ENCODE measurements at places on chromosomes 12 and 14. TPM values are rescaled to one million over a fixed set of nuclear protein-coding genes. Genes with fewer than 3 reads are reported as not detected.
A peak's percentile ranks its signal among the peaks of the same experiment; 100 is the strongest.

Gene PTHLH
- total RNA-seq: 1.6 TPM

GRCh38 chr12:55658635-55659391 lies 22.1 kb downstream of the OR10P1 start:
- no peak for DNase-seq

GRCh38 chr12:75738486-75738885 lies 227.1 kb upstream of the KRR1 start:
- no peak for DNase-seq

GRCh38 chr12:11233532-11233931 lies 36.0 kb downstream of the PRB3 start:
- DNase-seq: no peak

Gene SLC25A47
- total RNA-seq: not detected

- DNase-seq: no peak
These were observed 176.3 kb upstream of the FKBP4 start for GRCh38 chr12:2618291-2618995.

Gene HOXC12
- total RNA-seq: not detected

DNA sequence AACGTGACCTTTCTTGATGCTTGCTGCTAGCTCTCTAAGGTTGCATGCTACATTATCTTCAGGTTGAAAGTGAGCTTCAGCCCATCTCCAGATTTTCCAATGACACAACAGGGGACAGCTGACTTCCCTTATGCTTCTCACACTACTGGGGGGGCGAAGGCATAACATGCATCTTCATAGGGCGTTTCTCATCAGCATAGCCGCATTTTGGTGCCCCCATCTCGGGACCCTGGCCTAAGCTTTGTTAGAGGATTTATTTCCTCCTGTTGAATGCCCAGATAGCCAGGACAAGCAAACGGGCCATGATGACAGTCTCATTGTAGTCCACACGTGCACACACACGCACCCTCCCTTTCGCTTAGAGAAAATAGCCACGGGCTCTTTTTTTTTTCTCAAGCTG lies 30.7 kb downstream of the SSPN start:
- DNase-seq: no peak

DNA sequence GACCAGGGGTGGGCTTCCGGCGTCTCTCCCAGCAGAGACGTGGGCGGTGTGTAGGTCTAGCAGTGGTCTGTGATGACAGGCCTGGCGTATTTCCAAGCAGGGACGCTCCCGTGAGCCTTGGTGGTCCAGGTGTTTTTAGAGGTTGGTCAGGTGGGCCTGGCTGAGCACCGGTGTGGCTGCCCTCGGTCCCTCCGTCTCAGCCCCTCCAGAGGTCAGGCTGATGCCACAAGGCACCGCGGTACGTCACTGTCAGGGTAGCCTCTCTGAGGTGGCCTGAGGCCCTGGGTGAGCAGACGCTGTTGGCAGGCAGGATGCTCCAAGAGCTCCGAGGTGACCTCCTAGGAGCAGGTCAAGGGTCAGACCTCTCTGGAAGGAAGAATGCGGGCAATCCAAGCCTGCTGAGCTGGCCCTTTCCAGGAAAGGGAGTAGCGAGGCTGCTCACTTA lies 13.6 kb downstream of the MTA1 start:
- no peak for DNase-seq

DNA sequence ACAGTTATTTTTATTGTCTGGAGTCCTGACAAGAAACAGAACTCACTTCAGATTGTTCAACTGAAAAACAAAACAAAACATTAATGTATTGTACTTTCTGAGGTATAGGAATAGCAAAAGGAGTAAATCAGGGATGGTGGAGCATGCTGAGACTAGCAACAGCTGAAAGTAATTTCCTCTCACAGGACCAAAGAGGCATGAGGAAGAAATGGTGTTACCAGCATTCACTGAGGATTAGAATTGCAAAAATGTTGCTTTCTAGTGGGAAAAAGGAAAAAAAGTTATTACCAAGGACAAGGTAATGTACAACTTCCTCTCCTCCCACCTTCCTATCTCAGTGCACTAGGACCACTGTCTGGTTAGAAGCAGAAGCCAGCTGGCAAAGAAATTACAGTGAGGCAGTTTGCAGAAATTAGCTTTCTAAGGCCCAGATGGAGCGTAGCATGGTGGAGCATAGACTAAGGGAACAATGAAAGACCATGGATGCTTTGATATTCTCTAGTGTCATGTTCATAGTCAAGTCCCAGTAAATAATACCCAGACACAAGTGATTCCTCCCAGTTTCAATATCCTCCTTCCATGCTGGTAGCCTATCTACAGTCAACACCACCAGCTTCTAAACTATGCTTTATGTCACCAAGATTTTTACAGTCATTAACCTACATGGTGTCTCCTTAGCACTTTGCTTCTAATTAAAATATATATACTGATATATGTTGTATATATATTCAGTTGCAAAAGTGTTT lies 133.7 kb upstream of the DCN start:
- DNase-seq: no peak

Gene SLC6A15
- 0.89 TPM for total RNA-seq

Gene KRT6C
- total RNA-seq: not detected

DNA sequence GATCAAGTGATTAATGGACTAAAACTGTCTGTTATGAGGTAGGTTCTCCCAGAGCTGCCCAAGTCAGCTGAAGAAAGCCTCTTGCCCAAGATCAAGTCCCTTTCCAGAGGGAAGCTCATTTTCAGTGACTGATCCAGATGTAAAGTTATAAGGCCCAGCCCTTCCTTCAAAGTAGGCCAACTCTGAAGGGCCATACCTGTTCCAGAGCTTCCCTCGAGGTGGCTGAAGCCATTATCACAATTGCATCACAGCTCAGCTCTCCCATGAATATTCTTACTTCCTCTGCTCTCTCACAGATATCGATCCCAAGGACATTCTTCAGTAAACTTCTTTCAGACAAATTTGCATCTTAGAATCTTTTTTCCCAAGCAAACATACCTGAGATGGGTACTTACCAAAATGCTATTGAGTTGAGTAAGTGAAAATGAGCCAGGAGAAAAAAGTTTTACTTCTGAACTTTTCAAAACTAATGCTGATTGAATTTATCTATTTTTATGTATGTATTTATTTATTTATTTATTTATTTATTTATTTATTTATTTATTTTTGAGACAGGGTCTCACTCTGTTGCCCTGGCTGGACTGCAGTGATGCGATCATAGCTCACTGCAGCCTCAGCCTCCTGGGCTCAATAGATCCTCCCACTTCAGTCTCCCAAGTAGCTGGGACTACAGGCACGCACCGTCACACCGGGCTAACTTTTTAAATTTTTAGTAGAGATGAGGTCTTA lies 42.6 kb upstream of the USP15 start:
- DNase-seq: no peak

GRCh38 chr14:102646615-102647014 lies 54.2 kb downstream of the RCOR1 start:
- DNase-seq: no peak

- no peak for DNase-seq
These were observed 123.4 kb downstream of the KSR2 start for GRCh38 chr12:117845271-117845904.

Gene RNASE8
- total RNA-seq: not detected

Gene CLEC4A
- 2.7 TPM for total RNA-seq

- DNase-seq: peak; percentile 31
These were observed 850 bp downstream of the SMOC1 start for GRCh38 chr14:69880044-69880487.

Gene AQP6
- total RNA-seq: not detected

- DNase-seq: no peak
These were observed 101.4 kb downstream of the KSR2 start for GRCh38 chr12:117867348-117867747.

Gene FLVCR2
- total RNA-seq: 9.1 TPM

- peak; percentile 95 for DNase-seq
These were observed 16.1 kb downstream of the HCAR2 start for GRCh38 chr12:122687086-122687485.

Gene OR10G3
- not detected for total RNA-seq

GRCh38 chr14:76067536-76067935 lies 82.0 kb downstream of the IFT43 start:
- DNase-seq: no peak

Gene GDF3
- 0.45 TPM for total RNA-seq

DNA sequence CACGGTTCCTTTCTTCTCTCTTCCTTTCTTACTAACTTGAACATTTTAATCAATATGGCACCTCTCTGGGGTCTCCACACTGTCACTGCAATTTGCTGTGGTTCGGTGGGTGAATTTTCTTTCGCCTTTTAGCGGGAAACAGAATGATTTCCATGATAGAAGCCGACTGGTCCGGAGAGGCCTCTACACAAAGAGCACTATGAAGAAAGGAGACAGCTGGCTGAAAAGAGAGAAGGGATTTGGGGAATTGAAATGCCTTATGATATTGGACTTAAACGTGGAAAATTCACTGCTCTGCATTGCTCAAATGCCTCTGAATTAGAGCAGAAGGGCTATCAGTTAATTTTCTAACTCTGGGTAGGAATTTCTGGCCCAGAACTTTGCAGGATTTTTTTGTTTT lies 55.9 kb downstream of the KCNA5 start:
- no peak for DNase-seq

GRCh38 chr12:78121969-78122610 lies 291.4 kb downstream of the NAV3 start:
- no peak for DNase-seq

DNA sequence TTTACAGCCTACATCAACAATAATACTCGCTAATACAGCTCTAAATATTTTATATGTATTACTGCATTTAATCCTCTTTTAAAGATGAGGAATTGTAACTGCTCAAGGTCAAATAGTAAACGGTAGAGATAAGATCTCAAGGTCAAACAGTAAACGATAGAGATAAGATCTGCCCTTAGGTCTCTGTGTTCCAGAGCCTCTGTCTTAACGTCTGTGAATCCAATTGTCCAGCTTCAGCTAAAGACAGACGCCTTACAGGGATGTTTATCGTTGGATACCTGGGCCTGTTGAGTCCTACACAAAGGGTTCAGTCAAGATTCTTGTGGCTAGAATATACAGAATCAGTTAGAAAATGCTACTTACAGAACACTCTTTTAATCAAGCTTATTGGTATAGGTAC lies 20.0 kb downstream of the PYGL start:
- DNase-seq: no peak

Gene CLEC2A
- total RNA-seq: not detected

DNA sequence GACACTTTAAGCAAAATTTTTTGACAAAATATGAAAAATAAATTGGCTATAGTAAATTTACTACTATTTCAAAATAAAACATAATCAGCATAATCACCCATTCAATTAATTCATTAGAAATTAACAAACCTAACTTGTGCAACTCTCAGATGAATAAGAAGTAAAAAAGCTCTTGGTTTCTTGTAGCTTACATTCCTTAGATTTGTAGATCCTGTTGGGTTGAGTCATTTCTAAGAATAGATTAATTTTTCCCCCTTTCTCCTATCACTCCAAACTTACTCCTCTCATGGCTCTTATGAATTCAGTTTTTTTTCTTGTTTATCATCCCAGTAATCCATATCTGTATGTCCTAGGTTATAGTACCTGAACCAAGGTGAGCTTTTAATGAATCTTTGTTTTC lies 230.9 kb upstream of the LRIG3 start:
- no peak for DNase-seq

Gene SIRT4
- total RNA-seq: 3.8 TPM
